ENCODE measurements at places on chromosomes 7 and 10.

DNA sequence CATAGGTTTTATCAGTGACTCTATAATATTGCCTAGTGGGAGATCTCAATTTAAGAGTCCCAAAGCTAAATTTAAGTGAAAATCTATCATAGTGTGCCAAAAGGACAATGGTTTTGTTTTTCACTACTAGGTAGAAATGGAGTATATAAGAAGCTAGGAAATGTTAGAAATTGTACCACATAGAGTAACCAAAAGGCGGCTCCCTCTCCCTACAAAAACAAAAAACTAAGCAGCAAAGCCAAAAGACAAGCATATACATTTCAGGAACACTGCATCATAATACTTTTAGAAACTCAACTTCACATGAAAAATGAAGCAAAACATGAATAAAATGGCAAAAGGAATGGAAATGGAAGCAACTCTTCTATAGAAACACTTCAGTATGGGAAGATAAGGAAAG is 271.6 kb downstream of the CACNA2D1 start:
- DNase-seq: no peak

GRCh38 chr10:115856580-115856979 is 416.4 kb downstream of the GFRA1 start:
- DNase-seq: no peak

- no peak for DNase-seq
Measured at GRCh38 chr7:5452937-5453540, 29.4 kb upstream of the TNRC18 start.

DNA sequence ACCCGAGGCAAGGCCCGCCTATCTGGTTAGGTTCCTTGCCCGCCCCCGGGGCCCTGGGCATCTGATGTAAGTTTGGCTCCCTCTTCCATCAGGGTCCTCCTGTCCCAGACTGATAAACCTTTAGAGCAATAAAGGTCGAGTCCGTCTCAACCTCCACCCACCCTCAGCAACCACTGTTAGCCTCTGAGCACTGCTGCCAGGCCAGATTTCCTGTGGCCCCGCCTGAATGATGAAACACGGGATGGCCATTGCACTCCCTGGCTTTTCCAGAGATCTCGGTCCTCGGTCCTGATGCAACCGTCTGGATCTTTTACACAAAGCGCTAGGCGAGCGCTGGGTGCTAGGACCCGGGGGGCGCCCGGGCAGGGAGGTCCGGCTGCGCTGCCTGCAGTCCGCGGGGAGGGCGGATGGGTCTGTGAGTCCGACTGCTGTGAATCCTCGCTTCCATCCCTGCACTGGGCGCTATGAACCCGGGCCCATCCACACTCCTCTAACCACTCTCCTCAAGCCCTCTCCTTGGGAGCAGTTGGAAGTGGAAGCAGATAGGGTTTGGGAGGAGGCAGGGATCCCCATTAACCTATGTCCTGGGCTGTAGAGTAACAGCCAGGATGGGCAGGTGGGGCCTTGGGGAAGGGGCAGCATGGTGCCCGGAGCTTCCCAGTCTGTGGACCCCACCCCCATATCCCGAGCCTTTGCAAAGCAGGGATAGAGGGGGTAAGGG is 875 bp upstream of the DDIT4 start:
- peak; percentile 43 for DNase-seq

DNA sequence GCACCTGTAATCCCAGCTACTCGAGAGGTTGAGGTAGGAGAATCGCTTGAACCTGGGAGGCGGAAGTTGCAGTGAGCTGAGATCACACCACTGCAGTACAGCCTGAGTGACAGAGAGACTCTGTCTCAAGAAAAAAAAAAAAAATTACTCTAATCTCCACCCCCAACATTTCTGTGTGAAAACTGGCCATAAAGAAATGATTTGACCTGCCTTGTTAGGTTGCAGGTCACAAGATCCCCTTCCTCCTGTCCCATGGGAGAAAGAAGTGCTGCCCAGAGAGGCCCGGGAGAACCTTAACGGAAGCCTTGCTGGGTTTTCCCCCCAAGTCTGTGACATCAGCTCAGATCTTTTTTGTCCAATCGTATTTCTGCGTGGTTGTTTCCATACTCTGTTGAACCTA is 8.7 kb upstream of the CALHM1 start:
- no peak for DNase-seq

DNA sequence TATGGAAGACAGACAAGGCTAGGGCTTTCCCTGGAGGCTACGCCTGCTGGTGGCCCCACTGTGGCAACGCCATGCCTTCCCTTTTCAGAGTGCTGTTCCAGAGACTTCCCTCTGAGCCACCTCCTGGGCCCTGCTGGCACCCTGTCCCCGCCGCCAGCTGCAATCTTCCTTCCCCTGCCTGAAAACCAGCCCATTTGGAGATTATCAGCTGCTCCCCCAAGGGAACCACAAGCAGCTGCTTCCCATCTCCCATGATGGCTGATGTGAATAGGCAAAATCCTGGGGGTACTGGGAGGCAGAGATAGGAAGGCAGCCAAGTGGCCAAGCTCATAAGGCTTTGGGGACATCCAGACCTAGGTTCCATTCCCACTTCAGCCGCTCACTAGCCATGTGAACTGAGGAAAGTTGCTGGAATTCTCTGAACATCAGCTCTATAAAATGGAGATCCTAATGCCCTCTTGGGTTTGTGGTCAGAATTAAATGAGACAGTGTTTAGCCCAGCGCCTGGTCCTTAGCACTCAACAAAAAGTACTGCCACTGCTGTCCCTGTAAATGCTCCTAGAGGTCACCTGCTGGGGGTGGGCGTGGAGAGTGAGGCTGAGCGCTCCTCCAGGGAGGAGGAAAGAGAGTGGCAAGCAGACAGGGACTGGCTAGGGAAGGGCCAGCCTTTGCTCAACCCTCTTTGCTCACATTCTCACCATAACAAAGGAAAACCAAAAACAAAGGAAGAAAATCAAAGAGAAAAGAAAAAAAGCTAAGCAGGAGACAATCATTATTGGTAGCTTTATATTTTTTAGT is 5.9 kb downstream of the TSPAN33 start:
- DNase-seq: no peak

DNA sequence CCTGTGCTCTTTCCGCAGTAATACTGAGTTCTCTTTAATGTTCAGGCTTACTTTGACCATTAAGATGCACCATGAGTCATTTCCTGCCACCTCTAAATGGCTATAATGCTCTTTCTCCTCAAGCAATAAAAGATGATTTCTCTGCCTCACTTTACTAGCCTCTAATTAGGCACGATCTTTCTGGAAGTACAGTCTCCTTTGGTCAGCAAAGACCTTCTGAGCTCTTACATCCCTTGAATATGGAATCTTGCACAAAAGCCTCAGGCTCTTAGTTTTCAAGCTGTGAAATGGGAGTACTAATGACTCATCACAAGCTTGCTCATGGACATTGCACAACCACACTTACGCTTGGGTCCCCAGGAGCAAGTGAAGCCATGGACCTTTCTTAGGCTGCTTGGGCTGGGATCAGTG is 85.9 kb downstream of the FRMD4A start:
- DNase-seq: no peak
